ENCODE measurements at places on chromosomes 2 and 18. TPM values are rescaled to one million over a fixed set of nuclear protein-coding genes. Genes with fewer than 3 reads are reported as not detected.
A peak's percentile ranks its signal among the peaks of the same experiment; 100 is the strongest.

Gene CDK15
- 2.5 TPM for total RNA-seq

Gene TSPYL6
- total RNA-seq: not detected

Gene FAP
- not detected for total RNA-seq

Gene CLEC4F
- 0.33 TPM for total RNA-seq

Gene CDH20
- 0.09 TPM for total RNA-seq

Gene PRSS56
- total RNA-seq: not detected

- no peak for DNase-seq
Observed at GRCh38 chr18:51447351-51448342, 250.2 kb upstream of the MEX3C start.

DNA sequence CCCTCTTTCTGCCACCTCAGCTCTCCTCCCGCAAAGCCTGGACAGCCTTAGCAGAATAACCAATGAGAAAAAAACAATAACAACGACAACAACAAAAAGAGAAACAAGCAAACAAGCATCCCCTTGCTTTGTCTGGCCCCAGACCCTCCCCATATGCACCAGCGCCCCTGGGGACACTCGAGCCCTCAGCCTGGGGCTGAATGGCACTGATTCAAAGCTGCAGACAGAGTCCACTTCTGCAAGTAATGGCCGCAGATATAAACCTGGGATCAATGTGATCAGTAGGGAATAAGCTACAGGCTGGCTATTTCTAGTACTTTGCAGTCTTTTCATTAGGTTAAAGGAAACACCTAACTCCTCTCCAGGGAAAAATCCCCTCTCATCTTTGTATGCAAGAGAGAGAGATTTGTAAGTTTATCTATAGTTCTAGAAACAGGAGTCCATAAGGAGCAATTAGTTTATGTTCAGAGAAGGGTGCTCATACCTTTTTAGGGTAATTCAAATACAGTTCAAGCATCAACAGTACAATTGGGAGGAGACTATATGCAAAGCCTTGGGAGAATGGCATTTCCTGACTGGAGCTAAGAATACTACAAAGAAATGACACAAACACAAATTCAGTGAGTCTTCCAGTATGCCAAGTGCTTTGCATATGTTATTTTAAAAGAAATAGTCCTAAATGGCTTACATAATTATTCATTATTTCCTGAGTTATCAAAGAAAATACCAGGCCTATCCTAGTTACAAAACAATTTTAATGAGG is 122.3 kb upstream of the DDX18 start:
- no peak for DNase-seq

DNA sequence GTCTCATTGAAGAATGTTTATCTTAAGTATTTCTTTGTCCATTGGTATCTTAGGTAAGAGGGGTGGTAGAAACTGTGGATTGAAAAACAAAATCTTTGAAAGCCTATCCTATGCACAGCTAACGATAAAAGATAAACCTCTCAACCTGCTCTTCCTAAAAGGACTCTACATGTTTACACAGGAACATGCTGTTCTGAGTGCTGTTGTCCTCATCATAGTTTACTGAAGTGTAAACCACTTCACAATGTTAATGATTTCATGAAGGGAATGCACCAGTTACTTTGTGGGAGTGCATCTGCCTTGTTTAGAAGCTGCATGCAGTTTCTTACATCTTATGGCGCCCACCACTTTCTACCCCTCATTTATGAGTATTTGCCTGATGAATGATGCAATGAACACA is 1.2 kb downstream of the ACMSD start:
- DNase-seq: no peak

- no peak for DNase-seq
Observed at GRCh38 chr2:185219981-185220380, 518.6 kb upstream of the FSIP2 start.

- DNase-seq: no peak
Observed at GRCh38 chr2:109110170-109110569, 18.8 kb upstream of the SH3RF3 start.

- no peak for DNase-seq
Observed at GRCh38 chr2:122516775-122517174, 761.3 kb downstream of the TSN start.

- DNase-seq: no peak
Observed at GRCh38 chr2:39615675-39616074, 50.0 kb upstream of the TMEM178A start.

- peak; percentile 2 for DNase-seq
Observed at GRCh38 chr2:150023044-150023443, 435.5 kb upstream of the MMADHC start.

DNA sequence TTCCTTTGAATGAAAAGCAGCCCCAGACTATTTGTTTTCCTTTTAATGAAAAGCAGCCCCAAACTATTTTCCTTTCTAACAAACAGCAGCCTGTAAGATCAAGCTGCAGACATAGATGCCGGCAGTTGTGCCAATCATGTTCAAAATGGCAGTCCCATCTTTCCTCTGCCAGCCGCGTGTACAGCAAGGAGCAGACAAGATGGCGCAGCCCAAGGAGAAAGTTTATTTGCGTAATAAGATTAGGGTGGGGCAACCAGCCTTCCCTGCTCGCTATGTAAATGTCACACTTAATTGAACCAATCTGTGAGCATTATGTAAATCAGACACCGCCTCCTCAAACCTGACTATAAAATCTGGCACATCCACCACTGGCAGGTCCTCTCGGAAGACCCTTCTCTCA is 226.0 kb downstream of the TGIF1 start:
- DNase-seq: no peak

- DNase-seq: no peak
Observed at GRCh38 chr2:78145997-78146722, 624.0 kb upstream of the LRRTM4 start.

- no peak for DNase-seq
Observed at GRCh38 chr18:57802213-57803102, 657 bp downstream of the ATP8B1 start.

DNA sequence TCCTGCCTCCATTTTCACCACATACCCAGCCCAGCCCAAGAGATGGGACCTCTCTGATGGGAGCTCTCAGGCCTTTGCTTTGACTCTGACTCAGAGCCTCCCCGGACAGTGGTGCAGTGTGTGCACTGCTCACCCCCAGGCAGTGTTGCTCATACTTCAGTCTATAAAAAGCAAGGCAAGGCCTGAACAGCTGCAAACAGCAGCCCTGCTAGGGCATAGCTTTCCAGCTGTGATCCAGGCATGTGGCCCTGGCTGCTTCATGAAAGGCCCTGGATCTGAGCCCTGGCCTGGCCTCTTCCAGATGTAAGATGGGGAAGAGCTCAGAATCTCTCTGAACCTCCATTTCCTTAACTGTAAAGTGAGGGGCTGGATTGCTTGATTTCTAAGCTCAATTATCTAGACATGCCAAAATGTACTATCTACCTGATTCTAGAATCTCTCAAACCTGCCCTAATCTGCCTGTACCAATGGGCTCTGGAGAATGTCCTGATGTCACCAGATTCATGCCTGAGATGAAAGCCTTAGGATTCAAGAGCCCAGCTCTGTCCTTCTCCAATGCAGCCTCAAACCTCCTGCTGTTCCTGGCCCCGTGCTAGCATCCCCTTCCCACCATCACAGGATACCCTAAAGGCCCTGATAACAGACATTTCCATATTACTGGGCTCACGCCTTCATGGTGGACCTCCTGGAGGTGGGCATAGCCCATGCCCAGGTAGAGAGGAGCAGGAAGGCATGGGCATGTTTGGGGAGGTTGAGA is 206.9 kb downstream of the ARL4C start:
- DNase-seq: peak; percentile 43

GRCh38 chr2:120566331-120567035 is 169.2 kb upstream of the GLI2 start:
- DNase-seq: no peak

GRCh38 chr2:85534881-85535280 is 4.1 kb upstream of the MAT2A start:
- DNase-seq: no peak

GRCh38 chr18:22342625-22343024 is 75.1 kb downstream of the CTAGE1 start:
- DNase-seq: peak; percentile 38

- DNase-seq: no peak
Observed at GRCh38 chr2:137255990-137256389, 490.6 kb downstream of the THSD7B start.

DNA sequence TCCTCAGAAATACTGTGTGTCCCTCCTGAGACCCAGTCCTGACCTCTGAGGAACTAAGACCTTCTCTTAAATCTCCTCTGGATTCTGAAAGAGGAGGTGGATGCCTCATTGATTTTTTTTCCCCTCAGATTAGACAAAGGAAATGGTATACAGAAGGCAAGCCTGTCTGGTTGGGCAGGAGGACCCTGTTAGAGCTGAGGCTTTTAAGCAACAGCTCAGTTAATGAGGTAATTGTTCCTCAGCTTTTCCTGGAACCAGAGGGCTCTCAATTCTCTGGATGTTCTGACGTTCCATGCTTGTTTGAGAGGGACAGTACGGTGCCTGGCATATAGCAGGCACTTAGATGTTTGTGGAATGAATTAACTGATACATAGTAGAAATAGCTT is 61.7 kb upstream of the MCFD2 start:
- no peak for DNase-seq

DNA sequence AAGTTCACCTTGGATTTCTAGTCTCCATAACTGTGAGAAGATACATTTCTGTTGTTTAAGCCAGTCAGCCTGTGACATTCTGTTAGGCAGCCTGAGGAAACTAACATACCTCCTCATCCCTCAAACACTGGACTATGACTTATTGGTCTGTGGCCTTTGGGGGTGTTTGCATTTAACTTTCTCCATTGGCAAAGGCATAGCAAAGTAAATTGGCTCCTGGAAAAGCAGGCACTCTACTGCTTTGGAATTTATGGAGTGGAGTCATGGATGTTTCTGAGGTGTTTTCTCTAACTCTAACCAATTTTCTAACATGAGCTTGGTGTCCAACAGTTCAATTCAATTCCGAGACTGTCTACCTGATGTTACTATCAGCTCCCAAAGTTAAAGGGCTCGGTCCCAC is 48.9 kb upstream of the CTLA4 start:
- DNase-seq: no peak
